ENCODE measurements at places on chromosomes 16 and 17. TPM values are rescaled to one million over a fixed set of nuclear protein-coding genes. Genes with fewer than 3 reads are reported as not detected.
A peak's percentile ranks its signal among the peaks of the same experiment; 100 is the strongest.

GRCh38 chr16:35744726-35745125, 2285.3 kb downstream of the TP53TG3F start:
- DNase-seq: peak; percentile 63

Gene DNAAF8
- not detected for total RNA-seq

Gene HCFC1R1
- total RNA-seq: 14.3 TPM

- DNase-seq: no peak
Measured at GRCh38 chr16:66728117-66728787, 23.2 kb downstream of the DYNC1LI2 start.

Gene ARHGAP44
- total RNA-seq: 5.8 TPM

- DNase-seq: peak; percentile 88
Measured at GRCh38 chr17:77423589-77424451, 283.1 kb downstream of the SEC14L1 start.

DNA sequence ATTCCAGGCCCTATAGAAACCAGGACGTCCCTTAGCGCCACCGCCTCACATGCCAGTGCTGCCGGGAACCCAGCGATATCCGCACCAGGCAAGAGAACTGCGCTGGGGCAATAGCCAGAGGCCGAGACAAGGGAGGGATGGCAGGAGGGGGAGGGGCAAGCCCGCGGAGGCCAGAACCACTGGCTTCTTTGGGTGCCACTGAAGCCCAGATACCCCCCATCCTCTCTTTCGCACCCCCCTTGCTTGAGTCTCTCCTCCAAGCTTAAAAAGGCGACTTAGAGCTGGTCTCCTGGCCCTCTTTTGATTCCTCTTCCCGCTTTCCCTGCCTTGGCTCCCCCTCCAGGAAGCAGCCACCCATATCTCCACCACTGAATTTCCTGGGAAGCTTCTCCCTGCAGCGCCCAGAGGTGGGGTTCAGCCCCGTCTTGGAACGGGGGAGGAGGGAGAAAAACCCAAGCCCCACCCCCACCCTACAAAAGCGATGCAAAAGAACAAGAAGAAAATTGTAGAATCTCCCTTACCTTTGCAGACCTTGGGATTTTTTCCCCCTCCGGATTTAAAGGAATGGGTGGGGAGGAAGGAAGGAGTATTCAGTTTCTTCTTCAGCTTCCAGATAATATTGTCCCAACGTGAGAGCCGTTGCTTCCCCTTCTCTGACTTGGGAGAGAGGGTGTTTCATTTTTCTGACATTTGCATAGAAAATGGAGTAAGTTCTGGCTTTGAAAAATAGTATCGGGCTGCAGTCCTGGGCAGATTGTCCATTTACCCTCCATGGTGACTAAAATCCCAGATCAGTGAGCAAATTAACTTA, 622 bp downstream of the HOXB6 start:
- DNase-seq: no peak
